ENCODE measurements at places on chromosomes 4 and X.

GRCh38 chr4:162707962-162708361 is 458.7 kb downstream of the NAF1 start:
- no peak for DNase-seq

DNA sequence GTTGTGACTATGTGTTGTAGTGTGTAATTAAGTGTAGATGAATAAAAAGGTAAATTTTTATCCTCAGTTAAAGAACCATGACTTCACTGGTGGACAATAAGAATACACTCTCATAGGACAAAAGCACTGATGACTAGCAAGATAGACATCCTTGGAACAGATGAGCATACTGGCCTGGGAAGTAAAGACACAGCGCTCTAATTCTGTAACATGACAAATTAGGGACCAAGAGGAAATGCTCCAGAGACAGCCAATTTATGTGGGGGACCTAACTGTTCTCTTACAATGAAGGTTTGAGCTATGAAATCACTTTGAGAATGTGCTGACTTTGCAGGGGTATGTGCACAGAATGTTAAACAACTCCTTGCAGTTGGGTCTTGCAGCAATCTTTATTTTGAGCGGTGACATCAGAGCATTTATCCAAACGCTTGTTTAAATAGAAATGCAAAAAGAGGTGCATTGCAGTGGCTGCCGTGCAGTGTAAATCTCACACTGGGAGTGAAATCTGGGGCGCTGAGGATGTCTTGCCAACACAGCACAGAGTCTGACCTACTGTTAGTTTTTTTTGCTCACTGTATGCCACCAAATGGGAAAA is 109.3 kb downstream of the MAGEC2 start:
- no peak for DNase-seq

- no peak for DNase-seq
Observed at GRCh38 chr4:41963105-41963504, 18.5 kb upstream of the DCAF4L1 start.

DNA sequence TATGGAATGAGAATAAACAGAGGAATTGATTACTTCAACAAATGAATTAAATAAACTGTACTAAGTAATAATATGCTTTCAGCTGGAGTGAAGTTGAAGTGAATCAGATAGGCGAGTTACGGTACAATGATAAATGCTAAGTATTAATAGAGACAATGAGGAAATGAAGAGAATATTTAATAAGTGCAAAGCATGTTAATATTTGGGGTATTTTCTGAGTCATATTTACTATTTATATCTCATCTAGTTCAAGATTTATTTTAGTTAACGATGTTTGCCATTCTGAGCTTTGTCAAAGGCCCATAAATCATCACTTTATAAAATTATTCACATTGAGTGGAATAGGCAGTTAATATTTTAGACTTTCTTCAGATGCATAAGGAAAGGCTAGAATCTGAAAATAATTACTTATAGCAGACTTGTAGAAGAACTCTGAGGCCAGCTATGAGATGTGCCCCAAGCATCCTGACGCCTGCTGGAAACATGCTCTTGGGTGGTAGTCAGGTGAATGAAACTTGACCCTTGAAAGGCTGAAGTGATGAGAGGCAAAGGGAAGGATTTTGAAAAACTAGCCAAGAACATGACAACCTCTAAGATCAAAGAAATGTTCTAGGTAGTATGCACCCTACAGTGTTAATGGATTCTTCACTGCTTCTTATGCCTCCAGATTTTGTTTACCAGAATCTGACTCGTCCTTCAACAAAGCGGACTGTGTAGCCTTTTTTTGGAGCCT is 133.8 kb upstream of the STIM2 start:
- no peak for DNase-seq

- no peak for DNase-seq
Observed at GRCh38 chr4:81796790-81797528, 325.3 kb upstream of the RASGEF1B start.

DNA sequence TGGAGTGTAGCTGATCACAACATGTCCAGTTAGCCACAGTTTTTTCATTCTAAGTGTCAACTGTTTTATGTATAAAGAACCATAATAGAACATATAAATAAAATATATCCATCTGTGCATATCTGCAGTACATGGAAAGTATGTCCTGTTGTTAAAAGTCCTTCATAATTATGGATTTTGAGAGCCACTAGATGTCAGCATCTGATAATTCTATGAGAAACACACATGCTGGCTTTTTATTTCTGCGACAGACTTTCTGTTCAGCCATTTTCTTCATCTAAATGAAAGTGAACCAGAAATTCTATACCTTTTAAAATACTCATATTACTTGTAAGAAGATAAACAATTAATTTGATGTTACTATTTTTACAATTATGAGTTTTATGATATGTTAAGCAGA is 251.5 kb downstream of the GPM6A start:
- DNase-seq: no peak

- DNase-seq: no peak
Observed at GRCh38 chrX:17860811-17861488, at the start of gene RAI2. Gene RAI2 (minus strand): TSS chrX:17861298. CDS start chrX:17802010, 59,288 bp downstream.

DNA sequence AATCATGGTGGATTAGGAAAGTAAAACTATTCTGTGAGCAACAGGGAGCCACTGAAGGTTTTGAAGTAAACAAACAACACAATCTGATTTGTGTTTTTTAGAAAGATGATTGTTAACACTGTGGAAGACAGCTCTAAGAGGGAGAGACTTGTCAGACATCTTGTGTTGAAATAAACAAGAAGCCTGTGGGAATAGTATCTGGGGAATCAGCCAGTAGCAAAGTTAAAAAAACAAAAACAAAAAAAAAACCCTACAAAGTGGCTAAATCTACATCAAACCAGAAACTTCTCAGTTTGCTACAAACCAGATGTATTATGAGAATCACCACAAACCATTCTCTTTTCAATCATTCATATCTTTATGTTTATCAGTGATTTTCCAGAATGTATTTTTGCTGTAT is 125.7 kb upstream of the GPC4 start:
- DNase-seq: no peak

GRCh38 chr4:62075521-62075920 is 875.4 kb downstream of the ADGRL3 start:
- no peak for DNase-seq

DNA sequence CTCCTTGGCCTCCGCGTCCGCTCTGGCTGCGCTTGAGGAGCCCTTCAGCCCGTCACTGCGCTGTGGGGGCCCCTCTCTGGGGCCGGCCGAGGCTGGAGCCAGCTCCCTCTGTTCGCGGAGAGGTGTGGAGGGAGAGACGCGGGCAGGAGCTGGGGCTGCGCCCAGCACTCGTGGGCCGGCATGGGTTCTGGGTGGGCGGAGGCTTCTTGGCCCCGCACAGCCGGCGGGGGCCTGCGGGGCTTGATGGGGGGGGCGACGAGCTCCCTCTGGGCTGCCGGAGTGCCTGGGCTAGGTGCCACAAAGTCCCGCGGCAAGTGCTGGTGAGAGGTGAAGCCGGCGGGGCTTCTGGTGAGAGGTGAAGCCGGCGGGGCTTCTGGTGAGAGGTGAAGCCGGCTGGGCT is 61.9 kb downstream of the ANKRD50 start:
- no peak for DNase-seq

GRCh38 chr4:17063888-17064287 is 165.4 kb upstream of the LDB2 start:
- no peak for DNase-seq

- no peak for DNase-seq
Observed at GRCh38 chrX:12011075-12011474, 127.2 kb upstream of the FRMPD4 start.

Measured in AG04449 (cell line).